ENCODE measurements at places on chromosomes 1 and 21. TPM values are rescaled to one million over a fixed set of nuclear protein-coding genes. Genes with fewer than 3 reads are reported as not detected.
A peak's percentile ranks its signal among the peaks of the same experiment; 100 is the strongest.

Gene TMEM54
- 33.7 TPM for polyA plus RNA-seq

Gene F13B
- not detected for polyA plus RNA-seq

Gene ADAMTS5
- 6.5 TPM for polyA plus RNA-seq

DNA sequence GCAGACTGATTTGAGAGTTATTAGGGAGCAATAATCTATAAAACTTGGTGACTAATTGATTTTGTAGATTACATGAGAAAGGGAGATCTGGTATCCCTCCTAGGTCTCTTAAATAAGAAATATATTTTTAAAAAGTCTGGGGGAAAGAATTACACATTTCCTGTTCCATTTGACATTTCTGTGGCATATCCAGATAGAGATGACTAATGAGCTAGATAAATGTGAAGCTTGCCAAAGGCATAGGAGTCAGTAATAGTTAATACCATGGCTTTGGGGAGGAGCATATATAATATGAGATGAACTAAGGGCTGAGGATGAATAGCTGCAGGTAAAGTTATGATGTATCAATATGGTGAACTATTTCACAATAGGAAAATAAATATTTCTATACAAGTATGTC lies 663.7 kb downstream of the PTPRC start:
- peak; percentile 53 for DNase-seq

GRCh38 chr1:45266151-45266801 lies 59.9 kb upstream of the ZSWIM5 start:
- DNase-seq: peak; percentile 74

DNA sequence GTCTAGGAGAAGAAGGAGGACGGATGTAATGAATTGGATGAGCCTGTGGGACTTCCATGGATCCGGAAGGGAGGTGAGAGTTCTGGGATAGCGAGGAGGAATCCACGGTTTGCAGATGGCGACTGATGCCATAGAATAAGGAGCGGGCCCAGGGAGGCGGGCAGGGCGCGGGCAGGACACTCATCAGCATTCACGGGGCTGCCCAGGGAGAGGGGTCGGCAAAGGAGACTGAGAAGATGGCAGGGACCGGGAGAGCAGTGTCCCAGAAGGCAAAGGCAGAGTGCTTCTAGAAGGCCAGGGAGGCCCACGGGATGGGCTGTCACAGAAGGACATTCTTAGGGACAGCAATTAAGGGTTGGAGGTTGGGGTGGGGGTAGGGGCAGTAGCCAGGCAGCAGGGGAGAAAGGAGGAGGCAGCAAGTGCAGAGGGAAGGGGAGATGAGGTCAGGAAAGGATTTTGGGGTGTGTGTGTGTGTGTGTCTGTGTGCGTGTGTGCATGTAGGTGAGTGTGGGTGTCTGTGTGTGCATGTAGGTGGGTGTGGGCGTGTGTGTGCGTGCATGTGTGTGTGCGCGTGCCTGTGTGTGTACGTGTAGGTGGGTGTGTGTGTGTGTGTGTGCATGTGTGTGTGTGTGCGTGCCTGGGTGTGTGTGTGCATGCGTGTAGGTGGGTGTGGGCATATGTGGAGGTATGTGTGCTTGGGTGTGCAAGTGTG lies 1.1 kb upstream of the COL8A2 start:
- DNase-seq: no peak

DNA sequence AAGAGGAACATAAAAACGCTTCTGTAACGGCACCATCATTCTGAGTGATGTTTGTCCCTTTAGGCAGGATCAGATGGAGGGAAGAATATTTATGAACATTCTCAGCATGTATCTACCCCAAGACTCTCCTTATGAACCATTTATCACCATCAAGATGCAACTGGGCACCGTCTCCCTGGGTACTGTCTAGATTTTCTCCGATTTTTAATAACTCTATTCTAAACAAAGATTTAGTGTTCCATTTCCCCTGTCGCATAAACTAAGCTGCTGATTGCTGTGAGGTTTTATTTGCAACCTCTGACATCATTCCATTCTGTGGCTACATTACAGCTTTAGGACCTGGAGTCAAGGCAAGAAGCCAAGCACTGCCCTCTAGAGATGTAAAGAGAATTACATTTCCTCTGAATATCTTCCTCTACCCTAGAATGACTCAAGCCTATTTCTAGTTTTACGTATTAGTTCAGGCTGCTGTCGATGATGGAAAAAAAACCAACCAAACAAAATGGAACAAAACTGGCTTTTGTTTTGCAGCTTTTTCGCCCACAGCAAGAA lies 130.1 kb upstream of the MAP1LC3C start:
- DNase-seq: peak; percentile 23

DNA sequence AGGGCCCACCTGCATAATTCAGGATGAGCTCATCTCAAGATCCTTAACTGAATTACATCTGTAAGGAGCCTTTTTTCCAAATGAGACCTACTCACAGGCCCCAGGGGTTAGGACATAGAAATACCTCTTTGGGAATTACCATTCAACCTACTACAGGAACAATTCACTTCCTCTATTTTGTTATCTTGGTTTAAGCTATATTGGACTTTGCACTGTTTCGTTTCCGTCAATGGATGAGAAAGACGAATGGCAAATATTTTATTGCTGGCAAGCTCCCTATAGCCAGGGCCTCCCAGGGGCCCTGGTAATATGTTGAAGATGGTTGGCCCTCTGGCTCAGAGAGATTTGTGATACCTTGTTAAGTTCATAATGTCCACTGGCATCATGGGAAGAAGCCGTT lies 384.2 kb upstream of the DUSP10 start:
- DNase-seq: no peak

GRCh38 chr1:229217716-229218115 lies 53.2 kb upstream of the RAB4A start:
- peak; percentile 59 for DNase-seq

- no peak for DNase-seq
Measured at GRCh38 chr1:17292299-17293160, 15.5 kb upstream of the PADI4 start.

GRCh38 chr1:10283318-10283984 lies 73.1 kb downstream of the KIF1B start:
- DNase-seq: no peak

- peak; percentile 90 for DNase-seq
Measured at GRCh38 chr1:77322061-77322900, 40.5 kb downstream of the AK5 start.

DNA sequence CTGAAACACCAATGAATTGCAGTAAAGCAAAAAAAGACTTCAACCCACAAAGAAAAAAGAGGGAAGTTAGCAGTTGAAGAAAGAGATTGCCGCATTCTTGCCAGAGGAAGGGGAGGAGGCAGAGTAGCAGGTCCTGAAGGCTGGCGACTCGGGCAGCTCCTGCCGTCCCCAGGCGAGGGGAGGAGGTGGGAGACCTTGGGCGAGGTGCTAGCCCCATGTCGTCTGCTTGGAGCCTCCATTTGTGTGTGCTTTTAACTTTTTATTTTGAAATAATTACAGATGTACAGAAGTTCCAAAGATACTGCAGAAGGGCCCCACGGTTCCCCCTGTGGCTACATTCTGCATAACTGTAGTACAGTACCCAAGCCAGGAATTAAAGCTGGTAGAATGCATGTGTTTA lies 6.7 kb downstream of the TRPM2 start:
- DNase-seq: peak; percentile 12

DNA sequence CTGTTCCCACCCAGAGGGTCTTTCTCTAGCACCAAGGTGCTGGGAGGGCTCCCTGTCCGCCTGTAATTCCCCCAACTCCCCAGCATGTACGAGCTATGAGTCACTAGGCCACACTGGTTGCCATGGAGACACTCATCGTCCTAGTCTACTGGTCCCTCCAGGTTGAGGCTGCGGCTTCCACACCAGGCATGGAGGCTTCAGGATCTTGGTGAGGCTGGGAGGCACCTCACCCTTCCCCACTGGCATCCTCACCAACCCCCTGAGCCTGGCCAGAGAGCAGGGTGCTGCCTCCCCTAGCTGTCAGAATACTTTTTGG lies 75.6 kb upstream of the KAZN start:
- peak; percentile 95 for DNase-seq
